T-helper 2 cell treated with Interferon-gamma antibody and Interleukin-4, amounts not matched to agents 5 μg/mL and 100 μg/mL, for 36 hours (primary cell): ENCODE measurements at places on chromosomes 7 and 10.

GRCh38 chr10:62635127-62635526 is 169.4 kb upstream of the ADO start:
- no peak for DNase-seq

GRCh38 chr10:26211781-26212444 is 4.7 kb upstream of the GAD2 start:
- DNase-seq, result no peak

DNA sequence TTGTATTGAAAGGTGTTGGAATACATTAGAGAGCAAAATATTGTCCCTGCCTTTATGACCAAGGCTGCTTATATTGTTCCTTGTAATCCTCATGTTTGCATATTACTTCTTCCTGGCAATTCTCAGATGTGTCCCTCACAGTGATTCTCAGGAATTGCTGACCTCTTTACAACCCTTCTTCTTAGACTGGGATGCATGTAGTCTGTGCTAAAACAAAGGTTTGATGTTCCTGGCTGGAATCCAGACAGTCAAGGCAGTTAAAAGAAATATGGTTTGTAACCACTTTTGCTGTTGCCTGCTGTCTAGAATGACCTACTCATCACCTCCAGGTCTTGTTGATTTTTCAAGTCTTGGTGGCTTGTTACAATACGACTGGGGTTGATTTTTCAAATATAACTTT is 367.6 kb downstream of the HGF start:
- DNase-seq, result no peak

- peak; percentile 78 for DNase-seq
These were observed 6.1 kb upstream of the VCL start for GRCh38 chr10:73991884-73992245.

GRCh38 chr7:78015574-78016260 is 217.1 kb downstream of the PHTF2 start:
- no peak for DNase-seq

DNA sequence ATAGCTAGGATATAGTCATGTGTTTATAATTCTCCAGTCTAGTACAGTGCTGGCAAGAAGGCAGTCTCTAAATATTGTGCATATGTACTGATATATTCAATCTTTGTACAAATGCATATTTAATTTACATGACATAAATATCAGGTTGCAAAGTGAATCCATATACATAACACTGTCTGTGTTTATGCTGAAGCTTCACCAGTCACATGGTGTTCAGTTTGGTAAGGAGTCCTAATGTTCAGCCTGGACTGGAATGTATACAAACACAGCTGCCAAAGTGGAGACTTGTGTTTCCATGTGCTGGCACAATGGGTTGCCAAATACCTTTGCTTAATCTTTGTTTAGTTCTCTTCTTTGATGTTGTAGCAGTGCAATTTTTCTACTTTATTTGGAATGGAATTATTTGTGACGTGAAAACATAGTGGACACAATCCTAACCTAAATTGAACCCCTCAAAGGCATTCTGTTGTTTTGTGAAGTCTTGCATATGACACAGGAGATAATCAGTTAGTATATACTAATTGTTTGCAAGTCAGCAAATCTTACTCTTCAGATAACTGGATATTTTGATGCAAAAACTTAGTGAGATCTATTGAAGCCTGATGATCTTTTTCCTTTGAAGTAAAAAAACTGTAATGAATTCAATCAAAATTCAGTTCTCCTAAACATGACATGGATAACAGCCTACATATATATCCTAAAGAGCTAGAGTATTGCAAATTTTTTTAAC is 17.3 kb upstream of the ARL4A start:
- no peak for DNase-seq

GRCh38 chr7:21923658-21924057 is 22.0 kb downstream of the CDCA7L start:
- no peak for DNase-seq

DNA sequence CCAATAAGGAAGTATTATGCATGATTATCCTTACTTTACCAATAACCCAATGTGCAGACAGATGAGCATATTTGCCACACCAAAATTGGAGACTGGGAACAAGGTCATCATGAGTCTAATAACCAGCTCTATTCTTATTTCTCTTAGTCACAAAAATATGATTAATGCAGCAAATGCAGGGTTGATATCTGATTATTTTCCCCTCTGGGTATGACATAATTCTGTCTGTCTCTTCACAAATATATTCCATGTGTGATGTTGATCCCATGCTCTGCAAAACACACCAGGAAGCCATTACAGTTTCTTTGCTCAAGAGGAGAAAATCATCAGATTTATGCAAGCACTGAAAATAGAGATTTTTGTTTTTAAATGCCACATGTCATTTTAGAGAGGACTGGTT is 196.5 kb upstream of the DGKB start:
- no peak for DNase-seq

GRCh38 chr7:5598261-5598761 is 174.7 kb upstream of the TNRC18 start:
- DNase-seq, result no peak

DNA sequence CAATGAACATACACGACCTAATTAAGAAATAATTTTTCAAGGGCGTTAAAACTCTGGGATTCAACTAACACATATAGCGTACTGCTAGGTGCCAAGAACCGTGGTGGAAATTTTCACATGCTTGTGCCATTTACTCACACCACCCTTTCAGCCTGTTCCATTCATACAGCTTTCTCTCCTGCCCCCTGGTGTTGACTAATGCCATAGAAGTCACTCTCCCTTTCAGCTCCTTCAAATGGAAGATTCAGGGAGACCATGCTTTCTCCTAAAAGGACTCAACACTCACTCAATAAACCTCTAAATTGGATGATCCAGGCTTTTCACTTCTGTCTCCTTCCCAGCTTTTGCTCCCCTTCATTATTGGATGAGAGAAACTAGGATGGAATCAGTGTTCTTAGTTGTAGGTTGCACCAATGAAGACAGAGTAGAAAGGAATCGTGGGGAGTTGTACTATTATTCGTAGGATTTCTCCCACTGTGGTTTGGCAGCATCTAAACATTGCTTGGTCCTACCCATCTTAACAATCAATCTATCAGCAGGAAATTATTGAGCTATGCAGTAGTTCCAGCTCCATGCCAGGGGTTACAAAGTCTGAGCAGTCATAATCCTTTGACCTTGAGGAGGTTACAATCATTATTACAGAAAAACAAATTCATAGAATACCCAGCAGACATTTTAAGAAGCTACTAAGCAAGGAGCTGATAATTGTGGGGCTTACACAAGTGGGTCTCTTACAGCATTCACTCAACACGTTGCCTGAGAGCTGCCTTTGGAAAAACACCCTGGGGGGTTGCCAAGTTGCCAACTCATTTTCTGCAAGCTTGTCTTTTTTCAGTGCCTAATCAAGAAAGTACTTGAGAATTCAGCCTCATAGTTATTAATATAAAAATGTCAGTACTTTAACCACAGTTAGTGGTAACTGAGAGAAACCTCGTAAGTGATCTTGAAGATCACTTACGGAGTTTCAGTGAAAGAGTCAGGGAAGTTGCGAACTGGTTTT is 2.8 kb upstream of the PPP1R3C start:
- peak; percentile 31 for DNase-seq

DNA sequence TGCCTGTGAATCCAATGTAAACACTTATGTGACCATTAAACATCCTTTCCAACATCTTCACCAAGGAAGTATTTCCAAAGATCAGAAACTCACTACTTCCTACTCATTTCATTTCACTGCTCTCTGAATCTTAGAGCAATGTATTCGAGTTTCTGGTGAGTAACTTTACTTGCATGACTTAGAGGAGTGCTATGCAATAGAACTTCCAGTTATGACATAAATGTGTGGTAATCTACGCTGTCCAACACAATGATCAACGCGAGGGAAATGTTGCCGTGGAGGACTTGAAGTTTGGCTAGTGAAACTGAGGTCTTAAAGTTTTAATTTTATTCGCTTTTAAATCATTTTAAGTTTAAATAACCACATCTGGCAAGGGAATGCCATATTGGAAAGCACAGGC is 1326.3 kb downstream of the XPNPEP1 start:
- DNase-seq, result no peak

DNA sequence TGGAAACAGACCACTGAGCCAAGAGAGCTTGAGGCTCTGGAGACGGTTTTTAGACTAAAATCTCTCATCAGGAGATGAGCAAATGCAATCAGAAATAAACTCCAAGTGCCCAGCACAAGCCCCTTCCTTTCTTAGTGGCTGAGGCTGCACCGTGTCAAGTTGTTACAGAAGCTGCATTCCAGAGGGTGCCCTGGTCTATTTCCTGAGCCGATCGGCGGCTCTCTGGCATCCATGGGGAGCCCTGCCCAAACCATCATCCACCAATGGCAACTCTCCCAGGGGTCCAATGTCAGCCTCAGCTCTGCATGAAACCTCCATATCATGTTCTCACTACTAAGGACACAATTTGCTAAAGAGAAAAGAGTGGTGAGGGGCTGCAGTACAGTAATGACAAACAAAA is 89.6 kb downstream of the SVIL start:
- DNase-seq, result no peak

- DNase-seq, result no peak
These were observed 330.3 kb upstream of the NPVF start for GRCh38 chr7:25558605-25559004.

DNA sequence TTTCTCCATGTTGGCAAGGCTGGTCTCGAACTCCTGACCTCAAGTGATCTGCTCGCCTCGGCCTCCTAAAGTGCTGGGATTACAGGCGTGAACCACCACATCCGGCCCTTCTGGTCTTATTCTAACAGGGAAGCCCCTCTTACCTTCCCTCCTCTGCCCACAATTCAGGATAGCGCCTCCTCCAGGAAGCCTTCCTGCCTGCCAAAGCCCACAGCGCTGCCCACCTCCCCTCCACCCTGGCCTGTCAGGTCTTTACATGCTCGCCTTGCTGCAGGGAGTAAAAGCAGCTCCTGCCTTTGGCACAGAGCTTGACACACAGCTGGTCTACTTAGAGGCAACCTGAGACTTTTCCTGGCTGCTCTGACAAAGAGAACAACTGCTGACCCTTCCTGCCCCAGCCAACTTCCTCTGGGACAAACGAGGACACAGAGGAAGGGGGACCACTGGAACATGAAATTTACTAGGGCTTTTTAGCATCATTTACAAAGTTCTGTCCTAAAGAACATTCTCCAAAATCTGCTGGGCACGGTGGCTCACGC is 13.2 kb downstream of the MLXIPL start:
- no peak for DNase-seq

- DNase-seq, result no peak
These were observed 1231.2 kb downstream of the GATA3 start for GRCh38 chr10:9285690-9286089.

DNA sequence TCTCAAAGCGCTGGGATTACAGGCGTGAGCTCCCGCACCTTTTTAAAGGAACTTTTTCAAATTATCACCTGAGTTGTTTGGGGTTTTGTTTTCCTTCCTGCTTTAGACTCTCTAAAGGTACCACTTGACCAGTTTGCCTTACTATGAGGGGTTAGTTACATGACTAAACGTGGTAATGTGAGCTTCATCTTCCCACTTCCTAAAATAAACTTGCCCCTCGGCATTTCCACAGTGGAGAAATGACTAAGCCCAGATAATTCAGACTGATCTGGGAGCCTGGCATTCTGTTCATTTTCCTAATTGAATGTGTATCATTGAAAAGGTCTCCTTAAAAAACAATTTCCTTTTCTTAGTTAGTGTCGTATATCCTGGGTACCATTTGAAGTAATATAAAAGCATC is 163.4 kb downstream of the PLXDC2 start:
- DNase-seq, result no peak
